ENCODE measurements at places on chromosomes 4 and X.

DNA sequence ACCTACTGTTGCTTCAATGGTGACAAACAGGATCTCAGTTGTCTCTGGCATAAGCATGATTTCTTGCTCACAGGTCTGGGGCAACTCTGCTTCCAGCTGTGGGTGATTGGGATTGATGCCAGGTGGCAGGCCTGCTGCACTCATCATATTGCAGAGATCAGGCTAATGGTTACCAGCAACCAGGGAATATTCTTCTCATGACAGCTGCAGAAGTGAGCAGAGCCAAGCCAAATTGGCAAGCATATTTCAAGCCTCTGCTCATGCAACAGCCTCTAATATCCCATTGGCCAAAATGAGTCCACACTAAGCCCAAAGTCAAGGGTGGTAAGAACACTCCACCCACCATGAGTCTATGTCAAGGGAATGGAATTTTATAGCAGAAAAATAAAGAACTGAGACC is 26.7 kb upstream of the TBC1D19 start:
- DNase-seq: no peak

- DNase-seq: no peak
Measured at GRCh38 chr4:102438396-102439235, 62.5 kb upstream of the NFKB1 start.

- DNase-seq: peak; percentile 57
Measured at GRCh38 chr4:101693842-101694398, 96.6 kb upstream of the BANK1 start.

GRCh38 chrX:41721590-41721989 is 2.4 kb upstream of the GPR82 start:
- no peak for DNase-seq

DNA sequence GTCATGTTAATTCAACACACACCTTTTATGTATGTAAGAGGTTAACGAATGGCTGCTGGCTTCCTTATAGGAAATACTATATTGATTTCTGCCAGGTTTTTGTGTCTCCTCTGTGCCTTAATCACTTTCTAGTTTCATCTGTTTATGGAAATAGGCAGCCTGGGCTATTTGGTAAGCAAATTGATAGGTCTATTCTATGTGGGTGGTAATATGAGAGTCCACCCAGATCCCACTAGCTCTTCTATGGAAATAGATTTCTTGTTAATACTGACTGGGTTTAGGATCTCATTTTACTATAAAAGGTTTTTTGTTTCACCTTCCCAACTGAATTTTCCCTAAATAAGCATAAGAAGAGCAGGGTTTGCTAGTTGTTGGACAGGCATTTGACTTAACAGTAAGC is 4.1 kb downstream of the BMX start:
- no peak for DNase-seq

- peak; percentile 35 for DNase-seq
Measured at GRCh38 chrX:17846045-17846444, 15.1 kb downstream of the RAI2 start.

DNA sequence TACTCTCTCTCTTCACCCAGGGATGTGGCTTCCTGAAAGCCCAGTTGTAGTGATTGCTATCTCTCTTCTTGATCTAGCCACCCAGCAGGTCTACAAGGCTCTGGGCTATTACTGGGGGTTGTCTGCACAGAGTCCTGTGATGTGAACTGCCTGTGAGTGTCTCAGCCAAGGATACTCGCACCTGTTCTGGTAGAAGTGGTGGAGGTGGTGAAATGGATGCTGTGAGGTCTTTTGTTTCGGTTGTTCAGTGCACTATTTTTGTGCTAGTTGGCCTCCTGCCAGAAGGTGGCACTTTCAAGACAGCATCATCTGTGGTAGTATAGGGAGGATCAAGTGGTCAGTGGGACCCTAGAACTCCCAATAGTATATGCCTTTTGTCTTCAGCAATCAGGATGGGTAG is 268.0 kb downstream of the GABRG1 start:
- DNase-seq: no peak
